ENCODE measurements at places on chromosomes 2 and 18. TPM values are rescaled to one million over a fixed set of nuclear protein-coding genes. Genes with fewer than 3 reads are reported as not detected.

- no peak for DNase-seq
Measured at GRCh38 chr2:220469201-220469600, 841.8 kb downstream of the SLC4A3 start.

- no peak for DNase-seq
Measured at GRCh38 chr18:70417847-70418246, 129.0 kb downstream of the SOCS6 start.

DNA sequence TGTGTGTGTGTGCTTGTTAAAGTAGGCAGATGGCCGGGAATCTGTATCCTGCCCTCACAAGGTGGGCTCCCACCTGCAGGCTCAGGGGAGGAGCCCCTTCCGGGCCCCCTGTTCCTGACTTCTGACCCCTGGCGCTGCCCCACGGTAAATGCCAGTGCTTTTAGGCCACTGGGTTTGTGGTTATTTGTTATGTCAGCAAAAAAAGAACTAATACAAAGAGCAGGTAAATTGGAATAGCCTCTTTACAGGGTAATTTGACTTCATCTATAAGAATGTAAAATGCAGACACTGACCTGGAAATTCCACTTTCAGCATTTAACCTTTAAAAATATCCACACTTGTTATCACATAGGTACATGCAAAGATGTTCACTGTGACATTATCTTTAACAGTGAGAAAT lies 44.2 kb downstream of the RTP5 start:
- DNase-seq: no peak

- DNase-seq: no peak
Measured at GRCh38 chr18:35611518-35611917, 30.0 kb downstream of the GALNT1 start.

GRCh38 chr2:33516456-33516995 lies 40.1 kb downstream of the RASGRP3 start:
- no peak for DNase-seq

DNA sequence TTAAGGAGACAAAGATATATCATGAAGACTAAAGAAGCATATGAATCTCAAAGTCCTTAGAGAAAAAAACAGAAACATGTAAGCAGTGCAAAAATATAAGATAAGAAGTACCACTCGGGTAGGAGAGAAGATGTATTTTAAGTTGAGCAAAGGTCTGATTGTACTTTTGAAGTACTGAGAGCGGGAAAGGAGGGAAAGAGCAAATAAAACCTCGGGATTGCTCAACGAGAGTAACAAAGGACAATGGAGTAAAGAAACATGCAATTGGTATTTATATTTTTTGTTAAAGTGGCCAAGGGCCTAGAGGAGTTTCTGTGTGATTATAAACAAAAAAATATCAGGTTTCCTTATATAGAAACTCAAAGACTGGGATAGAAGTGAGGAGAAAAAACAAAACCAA lies 251.9 kb downstream of the LNPK start:
- no peak for DNase-seq

- DNase-seq: no peak
Measured at GRCh38 chr2:107801498-107801897, 25.2 kb upstream of the RGPD4 start.

DNA sequence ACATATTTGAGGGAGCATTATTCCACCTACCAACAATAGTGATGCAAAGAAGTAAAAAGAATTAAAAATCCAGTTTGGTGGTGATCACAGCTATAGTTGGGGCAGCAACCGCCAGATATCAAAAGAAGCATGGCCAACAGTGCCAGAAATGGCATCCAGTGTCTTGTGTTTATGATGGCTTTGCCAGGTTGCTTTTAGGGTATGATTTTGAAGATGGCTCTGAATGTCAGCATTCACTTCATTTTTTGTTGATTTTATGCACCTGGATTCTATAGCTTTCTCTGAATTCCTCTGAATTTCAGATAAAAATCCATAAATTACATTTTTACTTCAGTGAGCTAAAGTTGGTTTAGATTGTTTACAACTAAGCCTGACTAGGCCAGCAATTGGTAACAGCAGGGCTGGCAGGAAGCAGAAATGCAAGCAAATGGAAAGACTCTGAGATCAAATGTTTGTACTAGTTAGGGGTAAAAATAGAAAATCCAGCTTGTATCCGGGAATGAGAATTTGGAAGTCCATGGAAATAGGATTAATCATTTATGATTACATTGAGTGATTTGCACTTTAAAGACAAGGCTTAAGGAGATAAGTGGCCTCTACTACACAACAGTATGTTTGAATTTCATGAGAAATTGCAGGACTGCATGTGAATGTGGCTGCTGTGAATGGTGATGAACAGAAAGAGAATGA lies 40.4 kb downstream of the COL3A1 start:
- DNase-seq: no peak

Gene INSIG2
- 23.5 TPM for total RNA-seq

Gene DSEL
- total RNA-seq: 0.04 TPM

Gene DUSP2
- total RNA-seq: 248 TPM

Measured in activated CD4-positive, alpha-beta T cell treated with anti-CD3 and anti-CD28 coated beads for 36 hours (primary cell).